Left lung (tissue), 14 donors: ENCODE measurements at places on chromosomes 6 and 20. TPM values are rescaled to one million over a fixed set of nuclear protein-coding genes. Genes with fewer than 3 reads are reported as not detected.

The PRDM1 gene
- 9.7 TPM for polyA plus RNA-seq

DNA sequence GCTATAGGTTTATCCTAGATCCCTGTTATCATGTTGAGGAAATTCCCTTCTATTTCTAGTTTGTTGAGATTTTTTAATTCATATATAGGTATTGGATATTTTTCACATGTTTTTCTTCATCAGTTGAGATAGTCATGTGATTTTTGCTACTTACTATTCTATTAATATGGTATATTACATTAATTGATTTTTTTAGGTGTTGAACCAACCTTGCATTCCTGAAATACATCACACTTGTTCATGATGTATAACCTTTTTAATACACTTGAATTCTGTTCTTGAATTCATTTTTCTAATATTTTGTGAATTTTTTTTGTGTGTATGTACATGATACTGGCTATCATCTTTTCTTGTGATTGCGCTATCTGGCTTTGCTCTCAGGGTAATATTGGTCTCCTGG, 25.5 kb upstream of the CAP2 start:
- DNase-seq = no peak

The CABLES2 gene
- polyA plus RNA-seq = 14.7 TPM

DNA sequence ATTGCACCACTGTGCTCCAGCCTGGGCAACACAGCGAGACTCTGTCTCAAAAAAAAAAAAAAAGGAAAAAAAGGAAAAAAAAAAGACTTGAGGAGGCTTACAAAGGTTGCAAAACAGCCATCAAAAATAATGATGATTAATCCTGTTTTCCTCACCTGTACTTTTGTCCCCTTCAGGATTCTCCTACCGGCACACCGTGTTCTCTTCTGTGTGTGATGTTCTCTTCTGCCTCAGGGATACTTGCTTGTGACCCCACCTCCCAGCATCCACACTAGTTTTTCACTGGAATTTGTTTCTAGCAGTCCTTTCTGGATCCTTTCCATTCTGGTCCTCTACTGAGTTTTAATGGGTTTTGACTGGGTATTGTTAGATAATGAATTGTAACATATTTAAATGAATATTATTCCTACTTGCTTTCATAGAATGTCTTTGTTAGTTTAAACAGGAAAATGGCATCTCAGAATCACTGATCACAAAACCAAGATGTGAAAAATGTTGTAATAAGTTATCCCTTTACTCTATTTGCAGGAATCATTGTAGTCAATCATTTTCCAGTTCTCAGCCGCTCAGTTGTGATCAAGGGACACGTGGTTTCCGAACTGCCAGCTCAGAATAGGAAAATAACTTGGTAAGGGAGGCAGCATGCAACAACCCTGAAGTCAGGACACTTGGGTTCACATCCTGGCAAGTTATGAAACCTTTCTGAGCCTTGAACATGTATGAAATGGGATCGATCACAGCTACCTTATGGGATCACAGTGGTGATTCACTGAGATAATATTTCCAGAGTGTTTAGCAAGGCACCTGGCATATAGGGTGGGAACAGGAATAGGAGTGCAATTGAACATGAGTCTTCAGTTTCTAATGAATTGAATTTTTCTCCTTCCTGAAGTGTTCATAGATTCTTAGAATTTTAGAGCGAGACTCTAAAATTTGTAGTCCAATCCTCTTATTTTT, 8.5 kb downstream of the C6orf89 start:
- no peak for DNase-seq

The ARMC2 gene
- polyA plus RNA-seq = 22.6 TPM

DNA sequence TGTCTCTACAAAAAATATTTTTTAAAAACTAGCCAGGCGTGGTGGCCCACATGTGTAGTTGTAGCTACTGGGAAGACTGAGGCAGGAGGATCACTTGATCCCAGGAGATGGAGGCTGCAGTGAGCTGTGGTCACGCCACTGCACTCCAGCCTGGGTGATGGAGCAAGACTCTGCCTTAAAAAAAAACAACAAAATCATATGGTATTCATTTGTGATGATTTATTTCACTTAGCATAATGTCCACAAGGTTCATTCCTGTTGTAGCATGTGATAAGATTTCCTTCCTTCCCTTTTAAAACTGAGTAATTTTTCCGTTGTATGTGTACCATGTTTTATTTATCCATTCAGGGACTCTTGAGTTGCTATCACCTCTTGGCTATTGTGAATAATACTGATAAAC, 26.2 kb downstream of the TMEM170B start:
- no peak for DNase-seq

The SYCP2L gene
- 3.7 TPM for polyA plus RNA-seq
